ENCODE measurements at places on chromosomes 16 and 17. TPM values are rescaled to one million over a fixed set of nuclear protein-coding genes. Genes with fewer than 3 reads are reported as not detected.

CCL7 gene
- 0.13 TPM for total RNA-seq

GRCh38 chr16:53816211-53816836 is 112.4 kb downstream of the FTO start:
- DNase-seq: no peak

GRCh38 chr17:39069114-39069756 is 82.2 kb downstream of the PLXDC1 start:
- DNase-seq: peak; percentile 54

DNA sequence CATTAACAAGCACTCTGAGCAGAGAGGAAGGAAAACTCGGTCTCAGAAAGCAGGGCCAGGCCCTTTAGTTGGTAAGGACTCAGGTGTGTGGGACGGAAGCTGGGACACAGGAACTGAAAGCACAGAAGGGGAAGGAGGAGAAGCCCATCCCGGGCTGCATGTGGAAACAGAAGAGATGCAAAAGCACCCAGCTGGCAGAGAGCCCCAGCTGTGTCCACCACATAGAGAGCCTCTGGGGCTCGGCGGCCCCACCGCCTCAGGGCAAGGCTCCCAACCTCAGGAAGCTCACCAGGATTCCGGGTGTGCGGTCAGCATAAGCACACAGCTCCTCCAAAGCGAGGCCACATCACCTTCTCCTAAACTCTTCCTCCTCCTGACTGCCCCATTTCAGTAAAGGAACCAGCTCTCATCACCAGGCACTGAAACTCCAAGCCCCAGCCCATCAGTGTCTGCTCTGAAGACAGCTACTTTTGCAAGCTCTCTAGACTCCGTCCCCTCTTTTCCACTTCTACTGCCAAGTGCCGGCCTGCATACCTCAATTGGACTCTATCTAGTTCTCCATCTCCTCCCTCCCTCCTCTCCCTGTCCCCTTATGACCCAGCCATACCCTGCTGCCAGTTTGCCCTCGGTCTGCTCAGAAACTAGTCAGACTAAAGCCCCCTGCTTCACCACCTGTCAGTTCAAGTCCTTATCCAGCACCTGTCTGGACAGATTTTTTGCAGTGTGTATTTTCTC is 6.0 kb downstream of the ST3GAL2 start:
- no peak for DNase-seq

DNA sequence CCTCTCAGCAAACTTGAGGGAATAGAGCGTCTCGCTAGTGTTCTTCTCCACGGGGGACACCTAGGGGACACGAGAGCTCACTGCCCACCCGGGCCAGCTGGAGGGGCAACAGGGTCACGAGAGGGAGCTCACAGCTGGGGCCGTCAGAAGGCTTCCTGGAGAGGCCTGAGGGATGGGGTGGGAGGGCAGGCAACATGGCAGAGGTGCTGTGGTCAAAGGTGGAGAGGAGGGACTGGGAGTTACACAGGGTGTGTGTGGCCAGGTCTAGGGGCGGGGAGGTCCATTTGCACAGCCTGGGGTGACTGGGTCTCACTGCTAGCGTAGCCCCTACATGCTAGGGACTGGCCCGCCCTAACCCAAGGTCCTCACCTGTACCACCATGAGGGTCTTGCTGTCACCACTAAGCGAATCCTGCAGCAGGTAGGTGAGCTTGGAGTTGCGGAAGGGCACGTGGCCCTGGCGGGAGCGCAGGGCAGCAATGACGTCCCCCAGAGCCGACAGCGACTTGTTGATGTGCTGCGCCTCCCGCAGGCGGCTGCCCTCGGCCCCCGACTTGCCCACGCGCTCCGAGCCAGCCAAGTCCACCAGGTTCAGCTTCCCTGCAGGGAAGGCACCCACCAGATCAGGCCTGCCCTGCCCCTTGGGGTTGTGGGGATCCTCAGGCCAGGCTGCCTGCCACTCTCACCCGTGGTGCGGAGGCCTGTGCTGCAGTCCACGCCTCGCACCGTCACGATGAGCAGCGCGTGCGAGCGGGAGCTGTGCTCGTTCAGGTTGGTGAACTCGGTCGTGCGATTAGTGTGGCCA is 25.0 kb downstream of the KATNB1 start:
- no peak for DNase-seq

DNA sequence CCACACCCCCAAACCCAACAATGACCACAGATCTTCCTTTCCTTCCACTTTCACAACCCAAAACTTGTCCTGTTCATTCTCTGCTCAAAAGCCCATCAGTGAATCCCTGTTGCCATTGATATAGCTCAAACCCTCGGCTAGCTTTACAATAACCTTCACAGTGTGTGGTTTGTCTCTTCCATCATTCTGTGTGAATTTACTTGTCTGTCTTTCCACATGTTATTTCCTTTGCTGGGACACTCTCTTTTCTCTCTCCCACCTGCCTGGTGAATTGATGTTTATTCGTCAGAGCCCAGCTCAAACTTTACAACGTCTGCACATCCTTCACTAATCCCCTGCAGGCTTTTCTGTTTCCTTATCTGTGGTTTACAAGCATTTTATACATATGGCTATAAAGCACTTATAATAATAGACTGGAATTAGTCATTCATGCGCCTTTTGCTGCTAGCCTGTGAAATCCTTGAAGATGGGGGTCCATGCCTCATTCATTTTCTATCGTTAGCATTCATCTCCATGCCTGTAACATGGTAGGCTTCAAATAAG is 114.4 kb downstream of the CDH13 start:
- no peak for DNase-seq

- no peak for DNase-seq
Measured at GRCh38 chr16:9846362-9847099, 335.7 kb downstream of the GRIN2A start.

DNA sequence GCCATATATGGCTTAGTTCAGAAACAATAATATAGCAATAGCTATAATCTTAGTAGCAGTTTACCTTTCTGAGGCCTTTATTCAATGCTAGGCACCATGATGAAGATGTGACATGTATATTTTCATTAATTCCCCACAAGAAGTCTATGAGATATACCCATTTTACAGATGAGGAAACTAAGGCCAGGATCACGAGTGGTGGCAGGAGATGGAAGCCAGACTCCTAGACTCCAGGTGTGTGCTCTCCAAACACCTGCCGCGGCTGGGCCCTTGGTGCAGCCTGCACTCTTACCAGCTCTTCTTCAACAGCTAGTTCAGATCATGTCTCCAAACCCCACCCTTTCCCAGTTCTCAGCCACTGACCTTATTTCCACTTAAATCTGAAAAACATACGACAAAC is 15.2 kb downstream of the NXPH3 start:
- no peak for DNase-seq

PIRT gene
- not detected for total RNA-seq

- DNase-seq: no peak
Measured at GRCh38 chr17:21381076-21381706, 5.0 kb downstream of the KCNJ12 start.

DNA sequence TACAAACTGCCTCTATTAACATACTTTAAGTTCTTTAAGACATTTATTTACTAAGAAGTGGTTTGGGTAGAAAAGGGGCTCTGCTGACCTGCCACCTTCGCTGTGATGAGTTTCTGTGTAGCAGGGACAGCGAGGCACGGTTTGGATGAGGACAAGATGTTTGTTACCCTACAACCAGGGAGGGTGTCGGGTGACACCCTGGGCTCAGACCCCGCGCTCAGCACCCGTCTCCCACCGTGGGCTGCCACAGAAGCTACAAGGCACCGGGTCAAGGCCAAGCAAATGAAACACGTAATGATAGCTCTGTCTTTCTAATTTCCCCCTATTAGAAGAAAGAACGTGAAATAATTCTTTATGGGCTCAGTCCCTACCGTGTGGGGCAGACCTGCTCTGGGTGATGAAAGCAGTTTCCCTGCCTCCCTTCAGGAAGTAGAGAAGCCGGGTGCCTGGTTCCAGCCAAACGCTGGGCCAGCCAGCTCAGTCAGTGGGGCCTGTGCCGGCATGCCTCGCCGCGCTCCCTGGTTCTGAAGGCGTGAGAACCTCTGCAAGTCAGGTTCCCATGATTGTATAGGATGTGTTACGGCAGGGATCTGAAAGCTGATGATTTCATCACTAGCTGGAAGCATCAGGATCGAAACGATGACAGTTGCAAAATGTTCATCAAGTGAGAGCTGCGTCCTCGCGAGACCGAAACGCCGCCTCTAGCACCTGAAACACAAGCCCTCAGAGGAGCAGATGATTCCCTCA is 3.9 kb downstream of the ZNF750 start:
- DNase-seq: no peak

DNA sequence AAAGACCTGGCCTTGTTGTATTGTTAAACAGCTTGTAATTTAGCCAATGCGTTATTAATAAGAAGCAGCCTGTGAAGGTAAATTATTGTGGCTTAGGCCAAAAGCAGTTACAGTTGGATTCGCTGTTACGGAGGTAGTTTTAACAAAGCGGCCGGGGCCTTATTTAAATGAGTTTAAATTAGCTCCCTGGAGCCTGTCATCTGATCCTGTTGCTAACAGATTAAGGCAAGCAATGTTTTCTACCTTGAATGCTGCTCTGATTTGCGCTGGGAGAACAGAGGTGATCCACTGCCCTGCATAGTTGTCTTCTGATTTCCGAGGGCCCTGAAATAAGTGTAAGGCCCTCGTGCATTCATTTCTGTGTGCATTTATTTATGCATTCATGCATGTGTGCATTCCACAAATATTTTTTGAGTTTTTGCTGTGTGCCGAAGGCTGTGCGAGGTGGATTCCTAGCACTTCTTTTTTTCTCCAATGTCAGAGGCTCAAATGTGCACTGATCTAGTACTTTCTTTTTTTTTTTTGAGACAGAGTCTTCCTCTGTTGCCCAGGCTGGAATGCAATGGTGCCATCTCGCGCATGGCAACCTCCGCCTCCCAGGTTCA is 10.9 kb downstream of the SEC14L5 start:
- no peak for DNase-seq

- DNase-seq: no peak
Measured at GRCh38 chr17:11772031-11772430, 173.8 kb downstream of the DNAH9 start.

DNA sequence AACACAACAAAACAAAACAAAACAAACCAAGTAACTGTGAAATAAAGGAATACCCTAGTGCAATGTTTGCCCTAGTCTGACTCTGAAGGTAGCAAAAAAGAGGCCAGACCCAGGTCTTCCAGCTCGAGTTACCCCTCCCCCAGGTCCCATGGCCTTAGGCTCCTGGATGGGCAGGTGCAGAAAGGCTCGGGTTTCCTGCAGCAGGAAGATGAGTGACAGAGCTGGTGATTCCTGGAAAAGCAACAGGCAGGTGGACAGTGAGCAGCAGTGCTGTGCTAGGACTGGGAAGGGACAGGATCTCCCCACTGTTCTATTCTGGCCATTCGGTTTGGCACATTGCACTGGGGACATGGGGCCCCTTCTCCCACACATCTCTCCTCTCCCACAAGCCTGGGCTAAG is 42.9 kb upstream of the MRTFB start:
- DNase-seq: no peak

DNA sequence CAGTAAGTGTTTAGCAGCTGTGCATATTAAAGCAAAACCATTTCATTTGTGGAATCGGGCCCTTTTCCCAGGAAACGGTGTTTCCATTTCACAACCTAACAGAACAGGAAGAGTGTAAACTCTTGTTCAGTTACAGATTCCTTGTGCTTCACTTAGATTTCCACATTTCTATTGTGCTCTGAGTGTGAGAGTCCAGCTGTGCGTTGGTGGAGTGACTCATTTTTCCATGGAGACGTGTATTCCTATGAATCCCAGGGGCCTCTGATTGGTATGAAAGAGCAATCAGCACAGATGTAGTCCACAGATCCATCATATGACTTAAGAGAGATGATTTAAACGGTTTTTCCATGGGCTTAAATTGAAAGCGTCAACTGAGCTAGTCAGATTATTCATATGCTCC is 13.3 kb upstream of the CAVIN1 start:
- peak; percentile 97 for DNase-seq

DNA sequence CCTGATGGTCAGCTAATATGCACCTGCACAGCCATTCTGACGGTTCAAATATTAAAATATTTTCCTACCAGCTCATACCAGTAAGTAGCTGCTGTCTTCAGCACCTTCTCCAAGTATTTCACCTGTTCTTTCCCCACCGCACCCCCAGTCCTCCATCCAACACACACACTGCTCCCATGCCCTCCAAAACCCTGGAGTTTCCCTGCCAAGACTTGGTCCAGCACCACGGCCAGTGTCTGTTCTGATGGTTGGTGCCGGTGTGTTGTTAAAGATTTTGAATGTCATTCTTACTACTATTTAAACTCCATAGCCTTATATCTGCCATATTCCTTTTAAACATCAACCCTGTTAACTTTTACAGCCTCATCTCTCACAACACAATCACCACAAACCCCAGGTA is 142.4 kb downstream of the GSG1L start:
- no peak for DNase-seq

ABI3 gene
- 16.9 TPM for total RNA-seq

DNA sequence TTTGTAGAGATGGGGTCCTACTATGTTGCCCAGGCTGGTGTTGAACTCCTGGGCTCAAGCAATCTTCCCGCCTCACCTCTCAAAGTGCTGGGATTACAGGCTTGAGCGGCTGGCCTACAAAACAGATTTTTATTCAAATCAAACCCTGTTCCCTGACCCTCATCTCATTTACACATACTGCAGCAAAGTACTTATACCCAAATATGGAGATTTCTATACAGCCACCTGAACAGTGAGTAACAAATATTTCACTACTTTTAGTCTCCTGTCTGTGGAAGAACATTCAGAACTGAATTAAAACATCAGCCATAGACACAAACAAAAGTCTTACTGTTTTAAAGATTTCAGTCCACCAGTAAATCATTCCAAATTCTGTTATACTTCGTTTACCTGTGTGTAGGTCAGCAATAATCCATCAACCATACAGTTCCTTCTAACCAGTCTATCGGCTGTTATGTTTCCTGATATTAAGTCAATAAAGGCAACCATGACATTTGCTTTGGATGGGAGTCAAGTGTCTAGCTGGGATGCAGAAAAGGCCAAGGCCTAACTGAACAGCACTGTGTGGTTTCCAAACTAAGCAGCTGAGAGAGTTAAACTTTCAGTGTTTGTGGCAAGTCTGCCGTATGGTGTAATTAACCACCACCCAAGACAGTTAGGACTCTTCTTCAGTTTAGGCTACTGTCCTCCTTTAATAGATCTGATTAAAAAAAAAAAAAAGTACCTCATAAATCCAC is 22.3 kb downstream of the ERN1 start:
- DNase-seq: no peak

GRCh38 chr17:50196826-50197225 is 4.6 kb downstream of the COL1A1 start:
- DNase-seq: no peak

EXOC3L1 gene
- 57.7 TPM for total RNA-seq

SEPHS2 gene
- total RNA-seq: 13.6 TPM

CLEC19A gene
- total RNA-seq: not detected

- DNase-seq: no peak
Measured at GRCh38 chr16:82156761-82157533, 13.1 kb downstream of the MPHOSPH6 start.

- no peak for DNase-seq
Measured at GRCh38 chr17:38873640-38874380, 4.0 kb downstream of the LASP1 start.

GRCh38 chr17:60039847-60040442 is 38.8 kb downstream of the HEATR6 start:
- no peak for DNase-seq

MYLK3 gene
- total RNA-seq: 0.13 TPM

ACSF3 gene
- 19.1 TPM for total RNA-seq
